ENCODE measurements at places on chromosomes 5 and 9.

GRCh38 chr9:117448066-117448465 lies 33.2 kb upstream of the ASTN2 start:
- DNase-seq = no peak

DNA sequence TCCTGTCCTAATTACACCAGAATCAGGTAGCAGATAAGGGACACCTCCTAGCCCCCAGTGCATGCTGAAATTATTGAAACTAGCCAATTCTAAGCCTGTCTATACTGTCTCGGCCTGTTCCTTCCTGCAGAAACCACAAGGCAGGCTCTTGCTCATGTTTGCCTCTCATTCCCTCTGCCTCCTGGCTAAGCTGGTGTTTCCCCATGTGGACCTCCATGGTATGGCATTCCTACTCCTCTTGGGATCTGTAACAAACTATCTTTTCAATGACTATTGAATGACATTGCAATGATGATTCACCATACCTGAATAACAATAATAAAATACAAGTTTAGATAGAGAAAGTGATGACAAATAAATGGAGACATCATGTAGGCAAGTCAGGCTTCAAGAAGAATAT lies 35.6 kb upstream of the ADAMTS16 start:
- no peak for DNase-seq

- DNase-seq = no peak
Measured at GRCh38 chr5:140175367-140176030, 511 bp downstream of the CYSTM1 start.

DNA sequence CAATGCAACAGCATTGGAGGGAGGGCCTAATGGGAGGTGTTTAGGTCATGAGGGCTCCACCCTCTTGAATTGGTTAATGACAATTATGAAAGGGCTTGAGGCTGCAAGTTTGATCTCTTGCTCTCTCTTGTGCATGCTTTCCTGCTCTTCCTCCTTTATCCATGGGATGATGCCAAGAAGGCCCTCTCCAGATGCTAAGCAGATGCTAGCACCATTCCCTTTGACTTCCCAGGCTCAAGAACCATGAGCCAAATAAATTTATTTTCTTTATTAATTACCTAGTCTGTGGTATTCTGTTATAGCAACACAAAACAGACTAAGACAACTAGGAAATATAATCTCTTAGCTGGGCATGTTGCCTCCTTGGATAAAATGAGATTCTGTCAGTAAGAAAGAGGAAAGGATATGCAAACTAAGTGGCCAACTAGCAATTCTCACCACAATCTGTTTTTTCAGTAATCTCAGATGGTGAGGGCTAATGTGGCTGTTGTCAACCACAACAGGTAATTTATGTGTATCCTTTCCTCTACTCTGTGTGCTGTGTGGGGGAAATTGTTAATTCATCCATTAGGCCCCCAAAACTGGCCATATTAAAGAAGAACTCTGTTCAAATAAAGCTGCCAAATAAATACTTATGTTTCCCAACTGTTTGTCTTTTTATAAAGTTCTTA lies 269.1 kb upstream of the CD180 start:
- no peak for DNase-seq
